ENCODE measurements at places on chromosomes 1 and 21.

GRCh38 chr1:213621077-213621476 is 366.7 kb upstream of the PROX1 start:
- H3K4me3 ChIP-seq: no peak overlapping the region
- no peaks in the 10 kb centered on the region for H3K27me3 ChIP-seq
- no peak for DNase-seq

DNA sequence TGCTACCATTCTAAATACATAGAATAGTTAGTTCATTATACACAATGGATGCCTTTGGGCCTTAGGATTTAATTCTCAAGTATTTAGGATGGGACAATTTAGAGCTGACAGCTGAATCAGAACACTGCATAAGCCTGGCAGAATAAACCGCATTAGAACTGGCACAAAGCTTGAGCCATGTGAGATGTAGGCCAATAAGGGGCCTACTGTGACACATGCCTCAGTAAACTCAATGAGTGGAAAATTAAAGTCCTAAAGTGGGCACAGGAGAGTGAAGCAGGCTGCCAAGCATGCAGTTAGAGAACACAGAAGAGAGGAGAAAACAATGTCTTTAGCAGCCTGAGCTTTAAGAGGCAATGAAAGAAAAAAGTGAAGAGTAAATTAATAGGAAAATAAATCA is 24.3 kb downstream of the SCYL3 start:
- no peak overlapping the region for H3K27ac ChIP-seq
- H3K27me3 ChIP-seq: no peaks in the 10 kb centered on the region
- no peaks in the 10 kb centered on the region for H3K4me1 ChIP-seq
- peaks cover 94% of the 10 kb centered on the region for H3K36me3 ChIP-seq
- DNase-seq: no peak

DNA sequence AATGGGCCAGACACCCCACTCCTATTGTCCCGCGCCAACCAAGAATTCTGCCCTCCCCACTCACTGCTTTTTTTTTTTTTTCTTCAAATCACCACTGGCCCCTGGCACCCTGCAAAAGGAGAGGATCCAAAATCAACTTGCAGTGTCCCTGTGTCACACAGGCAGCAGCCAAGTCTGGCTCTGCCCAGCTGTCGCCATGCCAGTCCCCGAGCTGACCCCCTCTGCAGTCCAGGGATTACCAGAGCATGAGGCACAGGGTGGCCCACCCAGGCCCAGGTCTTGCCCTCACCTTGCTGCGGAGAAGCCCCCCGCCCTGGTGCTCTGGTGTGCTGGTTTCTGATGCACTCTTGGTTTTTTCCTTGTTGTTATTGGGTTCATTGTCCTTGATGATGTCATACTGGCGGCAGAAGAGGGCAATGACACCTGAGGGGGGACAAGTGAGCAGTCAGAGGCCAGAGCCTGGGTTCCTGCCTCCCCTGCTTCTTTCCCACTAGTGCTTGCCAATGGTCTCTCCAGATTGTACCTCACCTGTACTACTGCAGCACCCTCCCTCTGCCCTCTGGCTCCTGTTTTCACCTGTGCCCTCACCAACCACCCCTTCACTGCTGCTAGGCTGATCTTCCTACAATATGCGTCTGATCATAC is 6.2 kb downstream of the FNDC5 start:
- peak overlapping the region; percentile 63 for H3K27ac ChIP-seq
- no peak for DNase-seq
- H3K4me1 ChIP-seq: peaks cover 44% of the 10 kb centered on the region
- no peaks in the 10 kb centered on the region for H3K27me3 ChIP-seq

DNA sequence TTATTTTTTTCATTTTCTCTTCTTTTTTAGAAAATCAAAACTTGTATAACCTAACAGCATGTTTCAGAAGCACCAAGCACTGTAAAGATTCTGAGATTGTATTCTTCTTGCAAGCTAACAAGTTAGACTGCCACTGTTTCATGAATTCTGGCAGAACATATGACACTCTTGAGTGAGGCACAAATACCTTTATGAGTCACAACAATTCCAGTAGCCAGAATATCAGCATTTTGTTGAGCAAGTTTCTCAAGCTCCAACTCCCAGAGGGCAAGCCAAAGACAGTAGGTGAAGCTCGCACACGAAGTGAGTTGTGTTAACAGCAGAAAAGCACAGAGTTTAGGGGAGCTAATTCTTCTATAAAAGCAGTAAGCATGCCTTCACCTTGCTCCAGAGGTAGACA is 268.8 kb upstream of the NCAM2 start:
- no peaks in the 10 kb centered on the region for H3K4me1 ChIP-seq
- no peaks in the 10 kb centered on the region for H3K27me3 ChIP-seq
- H3K4me3 ChIP-seq: no peak overlapping the region
- DNase-seq: no peak

DNA sequence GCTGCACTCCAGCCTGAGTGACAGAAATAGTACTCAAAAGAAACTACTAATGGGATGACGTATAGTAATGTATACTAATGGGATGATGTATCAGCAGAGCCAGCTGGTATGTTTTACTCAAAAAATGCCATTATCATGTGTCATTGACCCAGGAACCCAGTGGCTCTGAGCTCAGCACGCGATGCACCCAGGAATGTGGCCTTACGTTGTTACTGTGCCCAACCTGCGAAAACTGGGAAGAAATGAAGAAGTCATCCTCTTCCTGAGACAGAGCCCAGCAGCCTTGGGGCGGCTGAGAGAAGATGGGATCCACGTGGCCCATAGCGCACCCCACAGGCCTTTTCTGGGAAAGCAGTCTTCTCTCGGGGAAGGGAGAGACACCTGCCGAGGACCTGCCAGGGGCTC is 8.8 kb downstream of the UBE2J2 start:
- H3K4me3 ChIP-seq: no peak overlapping the region
- peaks cover 35% of the 10 kb centered on the region for H3K36me3 ChIP-seq
- DNase-seq: no peak
- H3K27me3 ChIP-seq: no peaks in the 10 kb centered on the region
- no peak overlapping the region for H3K27ac ChIP-seq

DNA sequence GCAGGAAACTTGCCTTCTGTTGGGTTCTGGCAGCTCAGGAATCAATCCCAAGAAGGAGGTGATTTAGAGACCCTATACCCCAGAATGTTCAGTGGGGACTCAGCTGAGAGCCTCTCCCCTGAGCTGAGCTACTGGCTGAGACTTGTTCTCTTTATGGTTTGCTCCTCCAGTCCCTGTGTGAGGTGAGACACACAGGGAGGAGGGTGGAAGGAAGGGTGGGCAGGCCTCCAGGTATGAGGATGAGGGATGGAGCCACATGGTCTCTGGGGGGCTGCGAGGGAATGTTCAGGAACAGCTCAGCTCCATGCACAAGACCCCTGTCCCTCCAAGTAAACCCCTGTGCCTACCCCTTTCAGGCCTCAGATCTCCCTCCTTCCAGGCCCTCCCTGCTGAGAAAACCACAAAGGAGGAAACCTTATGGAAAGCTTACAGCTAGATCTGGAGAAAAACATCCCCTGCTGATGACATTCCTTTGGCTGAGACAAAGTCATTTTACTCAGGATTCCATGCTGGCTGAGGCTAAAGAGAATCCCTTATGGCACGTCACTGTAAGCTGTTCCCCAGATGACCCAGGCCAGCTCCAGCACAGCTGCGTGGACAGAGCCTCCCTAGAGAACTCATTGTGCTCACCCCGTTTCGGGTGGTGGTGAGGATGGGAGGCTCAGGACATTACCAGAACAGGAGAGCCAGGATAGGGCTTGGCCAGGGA is 91.5 kb upstream of the IPO9 start:
- no peak overlapping the region for H3K4me3 ChIP-seq
- no peak for DNase-seq
- peak overlapping the region; percentile 14 for H3K27ac ChIP-seq
- H3K4me1 ChIP-seq: peaks cover 30% of the 10 kb centered on the region
- H3K36me3 ChIP-seq: no peaks in the 10 kb centered on the region
- no peaks in the 10 kb centered on the region for H3K27me3 ChIP-seq

DNA sequence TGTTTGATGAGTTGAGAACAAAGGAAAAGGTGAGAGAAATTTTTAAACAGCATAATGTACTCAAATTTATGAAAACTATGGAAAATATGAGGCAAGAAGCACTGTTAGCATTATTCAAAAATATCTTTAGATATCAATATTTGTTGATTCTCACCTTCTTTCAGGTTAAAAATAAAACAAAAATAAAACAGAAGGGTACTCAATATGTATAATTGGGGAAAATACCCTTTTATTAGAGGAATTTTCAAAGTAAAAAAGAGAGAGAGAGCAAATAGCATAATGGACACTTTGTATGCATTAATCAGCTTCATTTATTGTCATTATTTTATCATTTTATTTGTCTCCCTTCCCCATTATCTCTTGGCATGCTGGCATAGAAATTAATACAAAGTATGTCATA is 27.5 kb downstream of the MAP3K21 start:
- H3K4me1 ChIP-seq: no peaks in the 10 kb centered on the region
- no peak overlapping the region for H3K4me3 ChIP-seq
- no peak for DNase-seq
- H3K36me3 ChIP-seq: no peaks in the 10 kb centered on the region
- no peaks in the 10 kb centered on the region for H3K27me3 ChIP-seq
- H3K27ac ChIP-seq: no peak overlapping the region

DNA sequence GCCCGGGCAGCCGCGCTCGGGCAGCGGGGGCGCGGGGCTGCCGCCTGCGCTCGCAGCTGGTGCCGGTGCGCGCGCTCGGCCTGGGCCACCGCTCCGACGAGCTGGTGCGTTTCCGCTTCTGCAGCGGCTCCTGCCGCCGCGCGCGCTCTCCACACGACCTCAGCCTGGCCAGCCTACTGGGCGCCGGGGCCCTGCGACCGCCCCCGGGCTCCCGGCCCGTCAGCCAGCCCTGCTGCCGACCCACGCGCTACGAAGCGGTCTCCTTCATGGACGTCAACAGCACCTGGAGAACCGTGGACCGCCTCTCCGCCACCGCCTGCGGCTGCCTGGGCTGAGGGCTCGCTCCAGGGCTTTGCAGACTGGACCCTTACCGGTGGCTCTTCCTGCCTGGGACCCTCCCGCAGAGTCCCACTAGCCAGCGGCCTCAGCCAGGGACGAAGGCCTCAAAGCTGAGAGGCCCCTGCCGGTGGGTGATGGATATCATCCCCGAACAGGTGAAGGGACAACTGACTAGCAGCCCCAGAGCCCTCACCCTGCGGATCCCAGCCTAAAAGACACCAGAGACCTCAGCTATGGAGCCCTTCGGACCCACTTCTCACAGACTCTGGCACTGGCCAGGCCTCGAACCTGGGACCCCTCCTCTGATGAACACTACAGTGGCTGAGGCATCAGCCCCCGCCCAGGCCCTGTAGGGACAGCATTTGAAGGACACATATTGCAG is 3.0 kb downstream of the ARTN start:
- H3K27ac ChIP-seq: no peak overlapping the region
- no peaks in the 10 kb centered on the region for H3K36me3 ChIP-seq
- no peak for DNase-seq

GRCh38 chr1:118989878-118990378 is 1.8 kb upstream of the TBX15 start:
- no peaks in the 10 kb centered on the region for H3K36me3 ChIP-seq
- peak overlapping the region; percentile 95 for H3K27ac ChIP-seq
- H3K27me3 ChIP-seq: no peaks in the 10 kb centered on the region
- DNase-seq: peak; percentile 79
- peak overlapping the region; percentile 71 for H3K4me3 ChIP-seq

DNA sequence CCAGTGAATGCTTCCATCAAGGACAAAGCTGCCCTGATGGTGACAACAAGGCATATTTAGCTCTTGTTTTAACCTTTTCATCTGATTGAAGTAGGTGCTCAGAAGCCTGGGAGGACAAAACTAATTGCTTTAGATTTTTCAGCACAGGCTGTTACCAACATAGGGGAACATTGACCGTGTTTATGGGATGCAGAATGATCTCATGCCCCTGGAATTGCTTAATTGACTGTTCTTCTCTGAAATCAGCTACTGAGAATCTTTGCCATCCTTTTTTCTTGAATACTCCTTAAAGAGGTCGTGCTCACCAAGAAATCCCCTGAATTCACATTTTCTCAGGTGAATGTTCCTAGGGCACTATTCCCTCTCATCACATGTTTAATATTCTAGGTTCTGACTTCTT is 95.9 kb upstream of the CCDC190 start:
- no peak overlapping the region for H3K27ac ChIP-seq
- no peaks in the 10 kb centered on the region for H3K36me3 ChIP-seq
- no peaks in the 10 kb centered on the region for H3K27me3 ChIP-seq
- no peak for DNase-seq

- H3K36me3 ChIP-seq: no peaks in the 10 kb centered on the region
- DNase-seq: no peak
- no peak overlapping the region for H3K4me3 ChIP-seq
- no peak overlapping the region for H3K27ac ChIP-seq
These were observed 25.2 kb upstream of the PCBP3 start for GRCh38 chr21:45618287-45618686.

DNA sequence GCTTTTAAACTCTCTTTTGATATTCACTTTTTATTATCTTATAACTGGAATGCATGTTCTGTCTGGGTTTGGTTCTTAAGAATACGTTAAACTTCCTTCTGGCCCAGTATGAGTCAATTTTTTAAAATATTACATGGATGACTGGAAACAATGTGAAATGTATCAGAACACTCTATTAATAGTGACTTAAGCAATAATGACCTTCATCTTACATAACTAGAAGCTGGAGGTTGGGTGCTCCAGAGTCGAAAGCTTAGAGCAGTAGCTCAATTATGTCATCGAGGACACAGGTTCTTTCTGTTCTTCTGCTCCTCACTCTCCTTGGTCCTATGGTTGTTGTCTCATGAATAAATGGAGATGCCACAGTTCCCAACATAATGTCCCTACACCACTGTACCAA is 91.6 kb upstream of the FOXD3 start:
- H3K4me1 ChIP-seq: no peaks in the 10 kb centered on the region
- H3K36me3 ChIP-seq: no peaks in the 10 kb centered on the region
- no peak overlapping the region for H3K27ac ChIP-seq
- H3K4me3 ChIP-seq: no peak overlapping the region
- H3K27me3 ChIP-seq: no peaks in the 10 kb centered on the region

GRCh38 chr1:223226271-223226670 is 83.2 kb upstream of the TLR5 start:
- H3K27me3 ChIP-seq: no peaks in the 10 kb centered on the region
- DNase-seq: no peak
- no peaks in the 10 kb centered on the region for H3K4me1 ChIP-seq
- no peak overlapping the region for H3K27ac ChIP-seq

- no peaks in the 10 kb centered on the region for H3K4me1 ChIP-seq
- no peaks in the 10 kb centered on the region for H3K36me3 ChIP-seq
- H3K27me3 ChIP-seq: no peaks in the 10 kb centered on the region
- no peak overlapping the region for H3K27ac ChIP-seq
- H3K4me3 ChIP-seq: no peak overlapping the region
- no peak for DNase-seq
These were observed 20.6 kb downstream of the PLA2G5 start for GRCh38 chr1:20090641-20091040.

DNA sequence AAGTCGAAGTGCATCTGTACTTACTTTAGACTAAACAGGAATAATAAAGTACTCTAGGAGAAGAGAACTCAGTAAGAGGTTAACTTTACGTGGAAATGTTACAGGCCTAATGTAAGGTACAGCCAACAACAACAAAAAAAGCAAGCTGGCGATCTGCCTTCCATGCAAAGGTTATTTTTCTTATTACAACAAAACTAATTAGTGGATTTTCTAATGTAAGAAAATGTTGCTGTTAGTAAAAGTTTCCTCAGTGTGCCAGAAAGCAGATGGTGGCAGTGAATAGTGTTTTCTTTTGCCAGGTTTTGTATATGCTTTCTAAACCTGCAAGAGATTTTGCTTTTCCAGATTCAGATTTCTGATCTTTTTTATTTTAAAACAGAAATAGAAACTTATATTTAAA is 179.2 kb downstream of the NFIA start:
- H3K27me3 ChIP-seq: no peaks in the 10 kb centered on the region
- no peak overlapping the region for H3K4me3 ChIP-seq
- H3K4me1 ChIP-seq: peaks cover 5% of the 10 kb centered on the region
- H3K36me3 ChIP-seq: no peaks in the 10 kb centered on the region
- peak overlapping the region; percentile 55 for H3K27ac ChIP-seq
